CMK (cell line): ENCODE measurements at places on chromosomes 1 and 21.

DNA sequence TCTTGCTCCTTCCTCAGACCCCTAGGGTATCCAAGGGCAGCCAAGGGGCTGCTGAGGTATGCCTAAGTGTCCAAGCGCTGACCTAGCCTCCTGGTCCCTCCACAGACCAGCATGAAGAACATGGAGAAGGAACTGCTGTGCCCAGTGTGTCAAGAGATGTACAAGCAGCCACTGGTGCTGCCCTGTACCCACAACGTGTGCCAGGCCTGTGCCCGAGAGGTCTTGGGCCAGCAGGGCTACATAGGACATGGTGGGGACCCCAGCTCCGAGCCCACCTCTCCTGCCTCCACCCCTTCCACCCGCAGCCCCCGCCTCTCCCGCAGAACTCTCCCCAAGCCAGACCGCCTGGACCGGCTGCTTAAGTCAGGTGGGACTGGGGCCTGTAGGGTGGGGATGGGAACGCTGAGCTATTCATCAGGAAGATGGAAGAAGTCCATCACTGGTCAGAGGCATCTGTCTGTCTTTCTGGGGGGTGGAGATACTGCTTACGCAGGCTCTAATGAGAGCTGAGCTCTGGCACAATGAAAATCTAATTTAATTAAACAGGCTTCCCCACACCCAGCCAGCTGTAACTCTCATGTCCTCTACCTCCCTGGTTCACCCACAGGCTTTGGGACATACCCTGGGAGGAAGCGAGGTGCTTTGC is 1.8 kb downstream of the TRIM46 start:
- no peak for DNase-seq

- no peak for DNase-seq
These were observed 138.6 kb upstream of the EDN2 start for GRCh38 chr1:41622859-41623732.

DNA sequence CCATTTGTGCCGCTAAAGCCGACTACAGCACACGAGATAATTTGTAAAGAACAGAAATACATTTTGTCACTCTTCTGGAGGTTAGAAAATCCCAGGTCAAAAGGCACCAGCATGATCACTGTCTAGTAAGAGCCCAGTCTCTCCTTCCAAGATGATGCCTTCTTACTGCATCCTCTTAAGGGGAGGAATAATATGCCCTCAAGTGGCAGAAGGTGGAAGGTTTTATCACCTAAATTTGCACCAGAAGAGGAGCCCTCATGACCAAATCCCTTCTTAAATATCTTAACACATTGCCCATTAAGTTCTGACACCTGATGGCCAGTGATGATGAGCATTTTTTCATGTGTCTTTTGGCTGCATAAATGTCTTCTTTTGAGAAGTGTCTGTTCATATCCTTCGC is 326.7 kb upstream of the RGS18 start:
- DNase-seq, result no peak

DNA sequence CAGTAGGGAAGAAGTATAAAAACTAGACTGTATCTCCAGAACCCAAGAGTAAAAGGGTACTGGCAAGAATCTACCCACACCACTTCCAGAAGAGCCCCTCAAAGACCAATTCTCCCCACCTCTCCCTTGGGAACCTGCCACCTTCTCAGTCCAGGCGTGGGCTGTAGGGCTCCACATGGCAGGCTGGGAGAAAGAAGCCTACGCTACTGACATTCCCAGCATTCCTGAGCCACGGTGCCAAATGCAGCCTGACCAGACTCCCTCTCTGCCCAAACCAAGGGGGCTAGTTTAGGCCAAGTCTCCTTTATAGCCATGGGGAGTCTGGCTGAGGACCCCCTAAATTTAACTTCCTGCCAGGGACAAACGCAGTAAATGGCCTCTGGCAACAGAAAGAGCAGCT is 2.0 kb downstream of the UBE2Q1 start:
- DNase-seq, result no peak

DNA sequence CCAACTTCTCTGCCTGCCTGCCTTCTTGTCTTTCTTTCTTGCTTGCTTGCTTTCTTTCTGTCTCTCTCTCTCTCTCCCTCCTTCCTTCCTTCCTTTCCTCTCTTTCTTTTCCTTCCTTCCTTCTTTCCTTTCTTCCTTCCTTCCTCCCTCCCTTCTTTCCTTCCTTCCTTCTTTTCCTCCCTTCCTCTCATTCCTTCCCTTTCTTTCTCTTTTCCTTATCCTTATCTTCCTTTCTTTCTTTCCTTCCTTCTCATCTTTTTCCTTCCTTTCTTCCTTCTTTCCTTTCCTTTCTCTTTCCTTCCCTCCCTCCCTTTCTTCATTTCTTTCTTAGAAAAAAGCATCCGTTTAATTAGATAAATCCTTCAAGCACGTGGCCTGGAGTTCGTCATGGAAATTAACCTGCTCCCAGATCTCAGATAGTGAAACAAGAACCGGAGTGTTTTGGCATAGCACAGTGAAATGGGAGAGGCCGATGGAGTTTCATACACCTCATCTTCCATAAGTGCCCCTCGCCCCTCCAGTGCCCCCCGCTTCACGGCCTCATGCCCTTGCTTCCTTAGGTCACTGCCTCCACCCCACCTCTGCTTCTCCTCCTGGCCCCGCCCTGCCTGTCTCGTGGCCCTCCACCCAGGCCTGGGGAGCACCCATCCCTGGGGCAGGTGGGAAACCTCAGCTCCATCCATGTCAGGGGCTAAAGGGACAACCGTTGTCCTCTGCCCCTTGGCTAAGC is 11.3 kb downstream of the CASZ1 start:
- DNase-seq, result no peak

DNA sequence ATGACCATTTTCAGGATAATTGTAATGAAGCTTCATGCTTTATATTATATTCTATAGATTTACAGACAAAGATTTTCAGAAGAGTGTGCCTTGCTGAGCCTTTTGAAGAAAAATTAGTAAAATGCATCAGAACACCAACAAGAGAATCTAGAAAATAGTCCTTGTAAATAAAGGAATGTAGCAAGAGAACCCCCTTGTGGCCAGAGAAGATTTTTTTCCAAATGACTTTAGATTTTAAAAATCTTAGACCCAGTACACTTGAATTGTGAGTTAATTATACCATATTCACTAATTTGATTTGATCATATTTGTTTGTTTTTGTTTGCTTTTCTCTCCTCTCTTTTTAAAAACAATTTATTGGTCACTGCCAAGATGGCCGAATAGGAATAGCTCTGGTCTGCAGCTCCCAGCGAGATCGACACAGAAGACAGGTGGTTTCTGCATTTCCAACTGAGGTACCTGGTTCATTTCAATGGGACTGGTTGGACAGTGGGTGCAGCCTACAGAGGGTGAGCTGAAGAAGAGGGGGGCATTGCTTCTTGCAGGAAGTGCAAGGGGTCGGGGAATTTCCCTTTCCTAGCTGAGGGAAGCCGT is 12.8 kb upstream of the IFI44L start:
- DNase-seq, result no peak
